Astrocyte of the hippocampus (primary cell): ENCODE measurements at places on chromosomes 5 and 9.

DNA sequence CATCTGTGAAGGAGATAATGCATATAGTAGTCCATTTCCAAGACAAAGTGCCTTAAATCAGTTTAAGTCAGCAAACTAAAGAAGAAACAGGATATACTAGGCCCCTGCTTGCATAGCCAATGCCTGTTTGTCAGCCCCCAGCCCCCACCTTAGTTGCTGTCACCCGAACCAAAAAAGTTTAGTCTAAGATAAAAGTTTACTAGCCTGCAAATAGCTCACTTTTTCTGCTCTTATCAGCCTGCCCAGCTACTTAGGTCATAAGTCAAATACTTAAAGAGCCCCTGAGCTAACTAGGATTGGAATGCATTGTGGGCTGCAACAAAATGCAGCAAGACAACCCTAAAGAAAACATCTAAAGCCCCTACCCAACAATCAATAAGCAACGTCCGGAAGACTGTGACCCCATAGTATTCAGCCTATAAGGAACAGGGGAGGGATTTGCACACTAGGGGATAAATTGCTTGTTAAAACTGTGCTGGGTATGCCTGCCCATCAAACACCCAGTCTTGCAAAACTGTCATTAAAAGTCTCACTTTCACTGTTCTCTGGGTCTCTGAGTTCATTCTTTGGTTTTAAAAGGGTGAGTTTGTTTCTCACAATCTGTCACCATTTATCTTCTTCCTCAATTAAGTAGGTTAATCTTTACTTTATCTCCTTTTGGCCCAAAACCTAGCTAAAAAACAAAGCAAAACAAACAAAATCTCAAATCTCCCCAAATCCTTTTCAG, 92.4 kb upstream of the CEP78 start:
- no peak for DNase-seq

GRCh38 chr5:122118356-122118948, 10.9 kb upstream of the ZNF474 start:
- no peak for DNase-seq

- no peak for DNase-seq
Measured at GRCh38 chr5:20229303-20230005, 241.5 kb upstream of the CDH18 start.

GRCh38 chr9:135777623-135778177, 75.7 kb downstream of the KCNT1 start:
- DNase-seq: no peak

GRCh38 chr5:76688212-76688611, 27.7 kb upstream of the F2R start:
- DNase-seq: no peak

DNA sequence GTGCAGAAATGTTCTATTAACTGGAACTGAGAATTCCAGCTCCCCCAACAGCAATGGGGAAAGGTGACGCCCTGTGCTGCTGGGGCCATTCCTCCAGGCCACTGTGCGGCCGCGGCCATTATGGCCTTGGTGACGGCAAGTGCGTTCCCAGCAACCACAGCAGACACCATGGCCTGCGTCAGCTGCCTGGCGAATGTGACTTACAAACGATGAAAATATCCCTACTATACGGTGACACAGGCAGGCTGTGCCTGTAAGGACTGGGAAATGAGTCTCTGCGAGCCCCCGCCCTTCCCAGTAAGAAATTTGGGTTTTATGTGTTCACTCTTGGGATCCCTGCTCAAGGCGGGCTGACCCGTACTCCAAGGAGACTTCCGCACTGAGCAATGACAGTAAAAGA, 20.6 kb downstream of the CLPTM1L start:
- DNase-seq: no peak

GRCh38 chr9:34169125-34169524, 9.7 kb upstream of the UBAP1 start:
- no peak for DNase-seq

DNA sequence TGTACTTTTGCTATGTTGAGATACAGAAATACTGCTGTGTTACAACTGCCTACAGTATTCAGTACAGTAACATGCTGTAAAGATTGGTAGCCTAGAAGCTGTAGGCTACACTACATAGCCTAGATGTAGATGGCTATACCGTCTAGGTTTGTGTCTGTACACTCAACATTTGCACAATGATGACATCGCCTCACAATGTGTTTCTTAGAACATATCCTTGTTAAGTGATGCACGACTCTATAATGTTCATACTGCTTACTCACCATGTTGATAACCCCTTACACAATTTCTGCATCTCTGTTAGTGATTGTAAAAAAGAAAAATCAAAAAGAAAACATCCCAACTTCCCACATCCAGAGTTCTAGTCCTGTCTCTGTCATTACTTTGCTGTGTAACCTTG, 450.0 kb downstream of the CCDC171 start:
- DNase-seq: no peak
